ENCODE measurements at places on chromosomes 2 and 18.

- DNase-seq = no peak
Measured at GRCh38 chr2:188473306-188473705, 181.6 kb downstream of the GULP1 start.

- DNase-seq = no peak
Measured at GRCh38 chr2:98915751-98916358, 20.2 kb downstream of the CRACDL start.

DNA sequence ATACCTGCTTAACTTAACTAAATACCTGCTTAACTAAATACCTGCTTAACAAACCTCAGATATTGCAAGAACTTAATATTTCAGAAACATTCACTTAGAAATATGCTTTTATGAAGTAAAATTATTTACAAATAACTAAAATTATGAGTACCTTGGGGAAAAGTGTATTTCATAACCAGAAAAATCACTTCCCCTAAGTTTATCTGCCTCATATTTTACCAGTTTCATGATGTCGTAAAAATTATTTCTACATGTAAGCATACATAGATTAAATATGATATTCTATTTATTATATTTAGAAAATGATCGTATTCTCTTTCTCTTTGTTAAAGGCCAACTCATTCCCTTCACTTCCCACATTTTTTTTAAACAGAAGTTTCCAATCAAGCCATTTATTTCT, 41.5 kb upstream of the DSC1 start:
- no peak for DNase-seq

DNA sequence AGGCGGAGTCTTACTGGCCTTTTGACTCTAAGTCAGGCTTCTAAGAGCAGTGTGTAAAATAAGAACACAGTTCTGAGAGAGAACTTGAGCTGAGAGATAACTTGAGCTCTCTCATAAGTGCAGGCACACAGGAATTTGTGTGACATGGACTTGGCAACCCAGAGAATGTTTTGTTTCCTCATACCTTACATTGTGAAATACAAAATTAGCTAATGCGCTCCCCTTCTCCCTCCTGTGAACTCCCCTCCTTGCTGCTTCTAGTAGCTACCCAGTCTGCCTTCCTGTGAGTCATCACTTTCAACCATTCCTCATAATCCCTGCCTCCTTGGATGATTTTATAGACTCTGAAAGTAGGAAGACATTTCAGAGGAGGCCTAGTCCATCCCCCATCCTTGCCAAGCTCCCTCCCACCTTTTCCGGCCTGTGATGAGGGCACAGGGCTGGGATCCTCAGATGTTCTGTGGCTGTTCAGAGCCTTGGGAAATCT, 22.6 kb downstream of the FER1L5 start:
- no peak for DNase-seq

- no peak for DNase-seq
Measured at GRCh38 chr2:223591596-223591995, 10.6 kb downstream of the SCG2 start.

DNA sequence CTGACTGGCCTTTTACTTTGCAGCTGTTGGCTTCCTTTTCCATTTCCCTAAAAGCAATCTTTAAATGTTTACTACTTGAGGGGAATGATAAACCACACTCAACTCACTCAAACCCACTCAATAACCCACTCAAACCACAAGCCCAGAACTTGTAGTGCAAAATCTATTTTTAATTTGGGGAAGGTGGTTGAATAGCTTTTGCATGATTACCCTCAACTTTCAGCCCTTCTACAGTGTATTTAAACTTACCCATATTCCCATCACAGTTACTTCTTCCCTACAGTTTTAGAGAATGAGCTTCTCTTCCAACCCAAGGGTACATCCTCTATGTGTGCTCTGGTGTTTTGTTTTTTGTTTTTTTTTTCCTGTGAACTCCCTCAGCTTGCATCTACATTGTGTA, 636.1 kb downstream of the TDRD15 start:
- DNase-seq = no peak

- peak; percentile 60 for DNase-seq
Measured at GRCh38 chr2:218186355-218186766, 19.6 kb upstream of the CXCR1 start.

DNA sequence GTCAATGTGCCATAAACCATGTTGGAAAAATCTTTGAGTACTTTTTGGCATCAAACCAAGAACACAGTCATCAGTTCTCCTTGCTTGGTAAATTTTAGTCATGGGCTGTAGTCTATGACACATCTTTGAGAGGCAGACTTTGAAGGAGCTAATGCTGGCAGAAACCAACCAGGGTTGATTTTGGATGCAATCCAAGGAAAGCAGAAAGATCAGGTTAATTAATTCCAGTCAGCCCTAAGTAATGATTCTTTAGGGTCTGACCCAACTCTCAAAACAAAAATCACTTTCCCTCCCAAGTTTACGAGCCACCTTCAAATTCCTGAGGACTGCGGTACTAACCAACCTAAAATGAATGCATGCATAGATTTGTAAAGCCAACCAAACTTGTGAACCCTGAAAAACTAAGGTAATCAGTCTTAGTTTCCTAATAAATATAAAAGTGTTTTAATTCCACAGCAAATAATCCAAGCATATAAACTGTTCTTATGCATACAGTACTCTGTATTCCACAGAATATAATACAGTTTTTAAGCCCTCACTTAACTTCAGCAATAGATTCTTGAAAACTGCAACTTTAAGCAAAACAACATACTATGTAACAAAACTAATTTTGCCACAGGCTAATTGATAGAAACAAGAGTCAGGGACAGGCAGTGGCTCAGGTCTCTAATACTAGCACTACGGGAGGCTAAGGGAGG, 22.0 kb downstream of the AP1S3 start:
- DNase-seq = no peak

Data from activated CD4-positive, CD25-positive, alpha-beta regulatory T cell treated with anti-CD3 and anti-CD28 coated beads, Interleukin-2, amount 50 U/mL, for 72 hours (primary cell).